Fibroblast of villous mesenchyme (primary cell): ENCODE measurements at places on chromosomes 5 and 9.

- DNase-seq = no peak
Observed at GRCh38 chr9:79776581-79776980, 204.8 kb downstream of the TLE4 start.

- DNase-seq = no peak
Observed at GRCh38 chr9:124465736-124466135, 15.5 kb downstream of the ADGRD2 start.

DNA sequence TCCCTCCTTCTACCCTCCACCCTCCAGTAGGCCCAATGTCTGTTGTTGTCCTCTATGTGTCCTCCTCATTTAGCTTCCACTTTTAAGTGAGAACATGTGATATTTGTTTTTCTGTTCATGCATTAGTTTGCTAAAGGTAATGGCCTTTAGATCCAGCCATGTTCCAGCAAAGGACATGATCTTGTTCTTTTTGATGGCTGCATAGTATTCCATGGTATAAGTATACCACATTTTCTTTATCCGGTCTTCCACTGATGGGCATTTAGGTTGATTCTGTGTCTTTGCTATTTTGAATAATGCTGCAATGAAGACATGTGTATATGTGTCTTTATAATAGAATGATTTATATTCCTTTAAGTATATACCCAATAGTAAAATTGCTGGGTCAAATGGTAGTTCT lies 232.5 kb upstream of the PRR16 start:
- DNase-seq = no peak

- no peak for DNase-seq
Observed at GRCh38 chr9:118883411-118883810, 485.8 kb downstream of the BRINP1 start.
